CD4-positive, alpha-beta memory T cell (primary cell): ENCODE measurements at places on chromosomes 2 and 18.
A peak's percentile ranks its signal among the peaks of the same experiment; 100 is the strongest.

- DNase-seq = no peak
Observed at GRCh38 chr2:122135021-122135937, 379.8 kb downstream of the TSN start.

- no peak for DNase-seq
Observed at GRCh38 chr2:42601076-42601475, 32.6 kb downstream of the MTA3 start.

GRCh38 chr2:41399437-41400087, 648.3 kb upstream of the PKDCC start:
- no peak for DNase-seq

- no peak for DNase-seq
Observed at GRCh38 chr2:29786361-29786760, 135.0 kb downstream of the ALK start.

DNA sequence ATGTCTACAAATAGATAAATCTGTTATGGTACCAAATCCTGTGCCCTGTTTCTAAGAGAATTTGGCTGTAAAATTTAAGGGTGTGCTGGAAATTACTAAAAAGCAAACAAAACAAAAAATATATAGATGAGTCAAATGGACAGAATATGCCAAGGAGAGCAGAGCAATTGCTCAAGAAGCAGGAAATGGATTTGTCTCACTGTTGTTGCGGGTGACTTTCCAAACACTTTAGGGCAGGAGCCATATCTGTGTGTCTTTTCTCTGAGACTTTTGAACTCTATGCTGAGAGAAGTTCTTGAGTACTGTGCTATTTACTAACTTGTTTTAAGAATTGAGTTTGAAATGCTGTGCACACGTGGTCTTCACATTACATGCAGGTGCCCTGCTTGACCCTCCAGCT, 221.7 kb downstream of the PHLPP1 start:
- DNase-seq = no peak

DNA sequence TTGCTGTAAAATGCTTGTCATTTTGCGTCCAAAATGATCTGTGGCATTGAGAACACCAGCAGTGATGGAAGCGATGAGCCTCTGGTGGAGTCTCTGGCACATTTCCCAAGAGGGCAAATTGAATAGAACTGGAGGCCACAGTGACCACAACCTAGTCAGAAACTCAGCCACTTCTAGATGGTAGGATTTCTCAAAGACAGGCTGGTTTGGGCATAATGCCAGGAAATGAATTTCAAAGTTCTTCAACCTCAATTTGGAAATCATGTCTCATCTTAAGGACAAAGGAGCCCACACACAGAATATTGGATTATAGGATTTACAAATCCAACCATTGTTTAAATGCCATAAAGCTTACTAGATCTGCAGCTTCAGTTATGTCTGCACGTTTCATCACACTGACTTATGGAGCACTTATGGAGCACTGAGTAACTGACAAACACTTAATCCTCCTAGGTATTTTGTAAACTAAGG, 132.1 kb downstream of the COL6A3 start:
- DNase-seq = no peak

DNA sequence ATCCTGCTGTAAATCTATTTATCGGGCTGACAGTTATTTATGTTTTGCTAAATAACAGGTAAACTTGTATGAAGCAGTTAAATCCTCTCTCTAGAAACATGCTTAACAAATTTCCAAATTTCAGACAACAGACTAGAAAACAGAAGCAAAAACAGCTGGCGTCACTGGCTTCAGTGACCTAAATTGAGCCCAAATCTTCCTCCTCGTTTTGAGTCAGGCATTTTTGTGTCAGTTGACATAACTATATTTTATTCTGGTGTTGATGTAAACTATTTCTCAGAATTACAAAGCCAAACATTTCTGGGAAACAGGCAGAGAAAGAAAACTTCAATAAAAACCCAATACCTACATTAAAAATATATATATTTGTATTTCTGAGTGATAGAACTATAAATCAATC, 21.7 kb downstream of the RBMS1 start:
- no peak for DNase-seq

DNA sequence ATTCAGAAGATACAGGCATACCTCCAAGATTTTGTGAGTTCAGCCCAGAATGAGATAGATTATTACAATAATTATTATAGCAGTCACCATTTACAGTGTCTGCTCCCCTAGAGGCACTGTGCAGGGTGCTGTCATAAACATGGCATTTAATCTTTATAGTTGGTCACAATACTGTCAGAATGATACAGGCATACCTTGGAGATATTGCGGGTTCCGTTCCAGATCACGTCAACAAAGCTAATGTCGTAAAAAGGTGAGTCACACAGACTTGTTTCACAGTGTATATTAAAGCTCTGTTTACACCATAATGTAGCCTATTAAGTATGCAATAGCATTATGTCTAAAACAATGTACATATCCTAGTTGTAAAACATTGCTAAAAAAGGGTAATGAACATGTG, 45.6 kb downstream of the ZRANB3 start:
- DNase-seq = no peak

GRCh38 chr2:241770185-241770935, 6.3 kb upstream of the GAL3ST2 start:
- peak; percentile 11 for DNase-seq

GRCh38 chr2:5895284-5895683, 203.1 kb downstream of the SOX11 start:
- DNase-seq = no peak

DNA sequence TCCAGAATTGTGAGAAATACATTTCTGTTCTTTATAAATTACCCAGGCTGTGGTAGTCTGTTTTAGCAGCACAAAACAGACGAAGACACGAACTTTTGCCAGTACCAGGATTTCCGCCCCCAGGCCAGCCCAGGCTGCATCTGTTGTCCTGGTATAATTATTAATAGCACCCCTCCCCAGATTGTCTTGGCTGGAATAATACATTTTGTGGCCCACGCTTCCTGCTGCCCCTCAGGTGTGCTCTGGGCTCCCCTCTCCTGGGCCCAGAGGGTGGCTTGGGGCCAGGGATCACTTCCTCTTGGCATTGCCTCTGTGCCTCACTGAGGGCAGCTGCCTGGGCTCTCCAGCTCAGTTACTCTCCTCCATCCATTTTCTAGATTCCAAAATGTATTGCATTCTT, 102.1 kb upstream of the HS6ST1 start:
- DNase-seq = no peak

GRCh38 chr2:100882645-100883613, 63.0 kb downstream of the NPAS2 start:
- no peak for DNase-seq

- DNase-seq = no peak
Observed at GRCh38 chr18:63197246-63197869, 122.2 kb downstream of the BCL2 start.
